ENCODE measurements at places on chromosomes 7 and 10.

DNA sequence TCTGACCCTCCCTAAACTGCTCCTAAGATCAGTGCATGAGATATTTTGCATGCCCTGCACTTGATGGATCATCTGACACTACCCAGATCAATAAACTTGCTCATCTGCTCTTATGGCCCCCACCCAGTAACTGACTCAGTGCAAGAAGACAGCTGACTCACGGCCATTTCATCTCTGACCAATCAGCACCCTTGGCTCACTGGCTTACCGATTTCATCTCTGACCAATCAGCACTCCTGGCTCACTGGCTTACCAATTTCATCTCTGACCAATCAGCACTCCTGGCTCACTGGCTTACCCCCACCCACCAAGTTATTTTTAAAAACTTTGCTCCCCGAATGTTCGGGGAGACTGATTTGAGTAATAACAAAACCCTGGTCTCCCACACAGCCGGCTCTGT is 37.2 kb upstream of the OPTN start:
- no peak for DNase-seq

DNA sequence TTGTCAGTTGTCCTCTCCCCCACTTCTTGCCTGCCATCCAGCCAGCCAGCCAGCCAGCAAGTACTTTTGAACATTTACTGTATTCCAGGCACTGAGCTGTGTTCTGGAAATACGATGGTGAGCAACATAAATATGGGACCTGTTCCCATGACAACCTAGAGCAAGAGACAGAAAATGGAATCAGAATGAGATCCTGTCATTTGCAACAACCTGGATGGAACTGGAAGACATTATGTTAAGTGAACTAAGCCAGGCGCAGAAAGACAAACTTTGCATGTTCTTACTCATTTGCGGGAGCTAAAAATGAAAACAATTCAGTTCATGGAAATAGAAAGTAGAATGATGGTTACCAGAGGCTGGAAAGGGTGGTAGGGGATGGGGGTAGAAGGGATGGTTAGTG is 140.7 kb downstream of the ICA1 start:
- no peak for DNase-seq

DNA sequence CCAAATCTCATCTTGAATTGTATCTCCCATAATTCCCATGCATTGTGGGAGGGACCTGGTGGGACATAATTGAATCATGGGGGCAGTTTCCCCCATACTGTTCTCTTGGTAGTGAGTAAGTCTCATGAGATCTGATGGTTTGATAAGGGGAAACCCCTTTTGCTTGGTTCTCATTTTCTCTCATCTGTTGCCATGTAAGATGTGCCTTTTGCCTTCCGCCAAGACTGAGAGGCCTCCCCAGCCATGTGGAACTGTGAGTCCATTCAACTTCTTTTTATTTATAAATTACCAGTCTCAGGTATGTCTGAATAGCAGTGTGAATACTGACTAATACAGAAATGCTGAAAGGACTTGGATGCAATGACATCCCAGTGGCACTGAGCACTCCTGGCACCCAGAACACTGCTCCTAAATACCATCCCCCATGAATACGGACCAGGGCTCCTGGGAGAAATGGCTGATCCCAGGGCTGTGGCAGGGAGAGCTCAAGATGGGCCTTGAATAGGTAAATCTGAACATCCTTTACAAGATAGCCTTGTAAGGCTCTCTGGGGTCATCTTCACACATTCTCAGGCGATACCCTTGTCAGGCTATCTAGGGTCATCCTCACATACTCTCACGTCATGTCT is 19.4 kb downstream of the ZFAND2A start:
- DNase-seq, result no peak

- no peak for DNase-seq
These were observed 1.2 kb downstream of the CLDN4 start for GRCh38 chr7:73831834-73832651.

- DNase-seq, result no peak
These were observed 802.9 kb upstream of the COBL start for GRCh38 chr7:52119537-52119936.

GRCh38 chr7:38829488-38830165 is 79.4 kb downstream of the VPS41 start:
- DNase-seq, result no peak

DNA sequence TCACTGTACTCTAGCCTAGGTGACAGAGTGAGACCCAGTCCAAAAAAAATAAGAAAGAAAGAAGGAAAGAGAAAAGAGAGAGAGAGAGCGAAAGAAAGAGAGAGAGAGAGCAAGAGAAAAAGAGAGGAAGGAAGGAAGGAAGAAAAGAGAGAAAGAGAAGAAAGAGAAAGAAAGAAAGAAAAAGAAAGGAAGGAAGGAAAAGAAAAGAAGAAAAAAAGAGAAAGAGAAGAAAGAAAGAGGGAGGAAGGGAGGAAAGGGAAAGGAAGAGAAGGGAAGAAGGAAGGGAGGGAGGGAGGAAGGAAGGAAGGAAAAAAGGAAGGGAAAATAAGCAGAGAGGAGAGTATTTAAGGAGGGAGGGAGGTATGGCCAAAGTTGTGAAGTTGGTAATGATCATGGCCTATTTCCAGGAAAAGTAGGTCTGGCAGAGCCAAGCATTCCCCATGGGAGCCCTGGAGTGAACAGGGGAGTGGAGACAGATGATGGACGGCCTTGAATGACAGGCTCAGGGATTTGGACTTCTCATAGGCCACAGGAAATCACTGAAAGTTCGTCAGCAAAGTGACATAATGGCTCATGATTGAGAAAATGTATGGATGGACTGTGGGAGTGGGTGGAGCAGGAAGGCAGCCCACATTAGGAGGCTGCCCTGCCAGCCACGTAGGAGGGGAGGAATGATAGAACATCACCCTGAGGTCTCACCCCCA is 44.8 kb upstream of the CUX1 start:
- DNase-seq, result peak; percentile 15

- no peak for DNase-seq
These were observed 4.9 kb upstream of the SLC29A3 start for GRCh38 chr10:71314028-71314693.

- DNase-seq, result no peak
These were observed 35.3 kb upstream of the PROSER2 start for GRCh38 chr10:11787846-11788245.

DNA sequence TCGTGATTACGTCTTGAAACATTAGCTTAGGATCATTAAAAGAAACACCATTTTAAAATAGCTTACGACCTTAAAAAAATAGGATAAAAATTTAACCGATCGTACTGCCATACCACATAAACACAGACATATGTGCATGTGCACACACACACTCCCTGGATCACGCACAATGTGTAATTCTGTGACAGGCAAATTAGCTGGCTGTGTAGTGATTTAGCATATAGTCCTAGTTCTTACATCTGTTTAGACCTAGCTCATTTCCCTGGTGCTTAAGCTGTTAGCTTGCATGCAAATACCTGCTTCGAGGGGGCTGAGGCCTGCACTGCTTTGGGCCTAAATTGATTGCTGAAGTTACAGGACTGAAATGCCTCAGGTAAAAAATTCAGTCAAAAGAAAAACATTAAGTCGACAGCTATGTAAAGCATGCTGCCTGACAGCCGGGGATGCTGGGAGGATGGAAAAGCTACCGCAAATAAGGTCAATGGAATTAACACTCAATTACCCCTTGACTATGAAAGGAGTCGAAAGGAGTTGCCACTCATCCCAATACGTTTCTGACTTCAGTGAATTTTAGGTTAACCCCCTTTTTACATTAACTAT is 267.1 kb upstream of the FZD8 start:
- DNase-seq, result no peak

GRCh38 chr10:5033061-5033778 is 29.6 kb upstream of the AKR1C2 start:
- DNase-seq, result peak; percentile 65

DNA sequence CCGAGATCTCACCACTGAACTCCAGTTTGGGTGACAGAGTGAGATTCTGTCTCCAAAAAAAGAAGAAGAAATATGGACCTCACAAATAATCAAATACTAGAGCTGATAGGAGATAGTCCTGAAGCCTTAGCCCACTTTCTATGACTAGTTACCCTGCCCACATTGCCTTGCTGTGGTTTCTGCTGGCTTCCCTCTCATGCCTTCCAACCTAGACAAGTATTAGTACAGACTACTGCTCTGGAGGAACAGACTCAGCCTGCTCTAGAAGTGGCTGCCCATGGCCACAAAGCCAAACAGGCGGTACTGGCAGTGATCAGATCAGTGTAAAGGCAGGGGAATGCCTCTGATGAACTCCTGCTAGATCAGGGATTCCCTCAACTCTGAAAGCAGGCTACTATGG is 89.7 kb upstream of the PRKAR2B start:
- DNase-seq, result no peak

DNA sequence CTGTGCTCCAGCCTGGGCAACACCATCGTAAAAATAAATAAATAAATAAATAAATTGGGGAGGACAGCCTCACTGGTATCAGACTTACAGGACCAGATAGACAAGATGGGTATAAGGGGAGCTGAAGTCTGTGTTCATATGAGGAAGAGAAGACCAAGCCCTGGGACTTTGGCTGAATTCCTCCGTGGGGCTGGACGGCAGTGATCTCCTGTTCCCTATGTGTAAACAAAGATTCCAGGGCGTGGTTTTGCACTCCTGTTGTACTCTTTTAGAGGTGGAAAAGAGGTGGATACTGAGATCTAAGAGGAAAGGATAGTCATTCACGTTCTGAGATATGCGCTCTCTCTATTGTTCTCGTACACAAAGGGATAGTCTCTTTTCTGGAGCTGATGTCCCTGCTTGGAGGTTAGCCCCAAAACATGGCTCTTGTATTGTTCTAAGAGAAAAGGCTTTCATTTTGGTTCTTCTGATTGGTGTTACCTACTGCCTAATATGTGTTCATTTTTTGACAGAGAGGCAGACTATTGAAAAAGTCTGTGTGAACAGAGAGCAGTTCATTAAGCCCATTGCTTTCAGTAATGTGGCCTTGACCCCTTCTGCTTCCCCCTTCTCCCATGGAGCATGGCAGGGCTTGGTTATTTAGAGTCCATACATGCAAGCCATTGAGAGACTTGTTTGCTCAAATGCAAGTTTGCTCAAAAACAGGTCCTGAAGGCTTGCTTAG is 12.3 kb downstream of the KCTD7 start:
- DNase-seq, result no peak

DNA sequence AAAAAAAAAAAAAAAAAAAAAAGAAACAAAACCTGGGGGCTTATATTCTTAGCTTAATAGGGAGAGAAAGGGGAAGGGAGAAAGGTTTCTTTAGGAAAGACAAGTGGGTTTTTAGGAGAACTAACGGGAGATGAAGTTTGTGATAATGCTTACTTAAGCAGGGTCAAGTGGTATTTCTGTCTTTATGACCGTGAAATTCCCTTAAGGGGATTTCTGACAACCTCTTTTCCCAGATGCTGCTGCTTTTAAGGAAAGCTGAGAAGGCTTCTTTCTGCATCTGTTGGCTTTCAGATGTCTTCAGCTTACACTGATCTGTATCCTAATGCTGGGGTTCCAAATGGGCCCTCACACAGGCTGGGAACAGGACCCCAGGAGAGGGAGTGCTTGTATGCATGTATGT is 42.6 kb downstream of the ADAMTS14 start:
- peak; percentile 25 for DNase-seq

GRCh38 chr10:60086862-60087261 is 180.5 kb upstream of the CCDC6 start:
- DNase-seq, result no peak
